Chondrocyte (in vitro differentiated cells): ENCODE measurements at places on chromosomes 11 and 22. TPM values are rescaled to one million over a fixed set of nuclear protein-coding genes. Genes with fewer than 3 reads are reported as not detected.

Gene UBQLN3
- total RNA-seq: 0.13 to 0.31 TPM in 2 of 3 replicates, not detected in the other

Gene RFPL3
- not detected in 3 replicates for total RNA-seq

Gene ADAMTS8
- total RNA-seq: 0.77 to 1.0 TPM (median 1.0 TPM) in 3 replicates

Gene ALX4
- total RNA-seq: 0.08 to 0.22 TPM in 2 of 3 replicates, not detected in the other

Gene PATE4
- total RNA-seq: not detected in 3 replicates

Gene DUSP8
- 6.9 to 12.6 TPM (median 12.1 TPM) in 3 replicates for total RNA-seq

Gene APLNR
- total RNA-seq: not detected in 3 replicates

DNA sequence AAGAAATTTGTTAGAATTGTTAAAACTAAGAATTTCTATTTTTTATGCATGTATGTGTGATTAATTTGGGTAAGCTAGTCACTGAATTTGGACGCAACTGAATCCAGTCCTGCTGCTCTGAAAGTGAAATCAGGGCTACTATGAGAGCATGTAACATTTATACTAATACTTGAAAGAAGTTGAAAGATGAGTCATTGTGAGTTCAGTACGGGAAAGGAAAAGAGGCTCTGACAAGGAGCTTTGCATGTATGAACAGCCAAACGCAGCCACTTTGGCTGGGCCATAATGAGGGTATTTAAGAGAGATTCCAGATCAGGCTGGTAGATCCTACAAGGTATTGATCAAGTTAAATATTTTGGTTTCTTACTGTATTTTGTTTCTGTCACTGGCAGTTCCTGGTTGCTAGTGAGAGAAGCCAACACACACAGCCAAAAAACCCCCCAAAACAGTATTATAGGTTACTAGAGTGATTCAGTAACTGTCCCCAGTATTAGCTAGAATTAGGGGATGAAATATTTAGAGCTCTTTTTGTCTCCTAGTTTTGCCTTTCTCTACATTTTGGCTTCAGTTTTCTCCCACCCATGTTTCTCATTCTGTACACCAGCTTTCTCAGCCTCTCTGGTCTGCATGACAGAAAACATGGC is 14.1 kb downstream of the AASDHPPT start:
- DNase-seq: no peak
- H3K4me1 ChIP-seq: peaks cover 48% of the 10 kb centered on the region
- H3K27me3 ChIP-seq: no peaks in the 10 kb centered on the region
- peaks cover 21% of the 10 kb centered on the region for H3K36me3 ChIP-seq
- peak overlapping the region; percentile 84 for H3K27ac ChIP-seq

GRCh38 chr11:91859666-91860065 is 365.0 kb upstream of the FAT3 start:
- no peak overlapping the region for H3K27ac ChIP-seq
- H3K36me3 ChIP-seq: no peaks in the 10 kb centered on the region
- no peak for DNase-seq
- no peak overlapping the region for H3K4me3 ChIP-seq
- peaks cover 1% of the 10 kb centered on the region for H3K27me3 ChIP-seq

DNA sequence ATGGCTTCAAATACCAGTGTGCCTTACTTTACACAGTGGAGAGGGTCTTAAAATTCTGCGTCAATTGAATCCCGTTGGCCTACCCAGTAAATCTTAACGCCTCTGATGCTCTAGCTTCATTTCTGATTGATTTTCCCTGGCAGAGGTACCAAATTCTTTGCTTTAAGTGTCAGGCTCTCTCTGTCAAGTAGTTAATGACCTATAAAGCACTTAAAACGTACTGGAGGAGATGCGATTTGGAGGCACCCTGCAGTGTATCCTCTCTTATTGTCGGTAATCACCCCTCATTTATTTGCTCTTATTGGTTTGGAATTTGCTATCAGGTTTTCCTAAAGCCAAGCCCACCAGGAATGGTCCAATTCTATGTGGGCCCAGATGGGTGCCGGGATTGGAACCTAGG is 59.2 kb downstream of the NFAM1 start:
- H3K27ac ChIP-seq: no peak overlapping the region
- no peak overlapping the region for H3K4me3 ChIP-seq
- DNase-seq: no peak
- H3K4me1 ChIP-seq: peaks cover 14% of the 10 kb centered on the region
- H3K36me3 ChIP-seq: no peaks in the 10 kb centered on the region

DNA sequence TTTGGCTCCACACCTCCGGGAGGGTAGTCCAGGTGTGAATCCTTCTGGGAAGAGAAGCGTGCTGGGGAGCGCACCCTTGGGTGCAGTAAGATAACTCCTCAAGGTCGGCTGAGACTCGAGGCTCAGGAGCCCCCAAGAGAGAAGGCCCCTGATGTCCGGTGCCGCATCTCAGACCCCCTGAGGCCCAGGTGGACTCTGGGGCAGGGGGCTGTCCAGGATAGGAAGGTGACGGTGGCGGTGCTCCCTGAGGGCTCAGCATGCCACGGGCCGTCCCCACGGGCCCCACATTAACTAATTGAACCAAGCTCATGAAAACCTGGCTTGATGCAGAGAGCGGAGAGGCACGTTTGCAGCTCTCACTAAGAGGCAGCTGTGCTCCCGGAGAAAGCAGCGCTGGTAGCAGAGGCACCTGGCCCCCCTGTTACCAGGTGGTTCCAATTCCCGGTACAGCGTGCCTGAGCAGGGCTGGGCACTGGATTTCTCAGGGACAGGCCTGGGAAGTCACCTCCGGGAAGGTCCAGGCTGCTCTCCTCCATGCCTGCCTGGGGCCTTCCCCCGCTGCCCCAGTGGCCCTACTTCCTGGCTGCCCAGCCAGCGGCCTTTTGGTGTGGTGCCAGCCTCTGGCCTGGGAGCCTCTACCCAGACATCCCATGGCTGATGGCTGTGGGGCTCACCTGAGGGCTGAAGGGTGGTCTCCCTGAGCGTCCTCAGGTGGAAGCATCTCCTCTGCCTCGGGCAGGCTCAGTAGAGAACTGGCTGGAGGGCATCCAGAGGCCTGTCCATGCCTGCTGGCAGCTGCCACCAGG is 1.1 kb downstream of the KCNQ1 start:
- no peaks in the 10 kb centered on the region for H3K36me3 ChIP-seq
- DNase-seq: peak; percentile 79
- no peak overlapping the region for H3K4me3 ChIP-seq
- H3K4me1 ChIP-seq: peaks cover 3% of the 10 kb centered on the region
- peaks cover 34% of the 10 kb centered on the region for H3K27me3 ChIP-seq

- no peaks in the 10 kb centered on the region for H3K36me3 ChIP-seq
- H3K4me3 ChIP-seq: no peak overlapping the region
- H3K27ac ChIP-seq: peak overlapping the region; percentile 1
- H3K4me1 ChIP-seq: peaks cover 32% of the 10 kb centered on the region
Observed at GRCh38 chr11:128552783-128553661, 34.3 kb downstream of the ETS1 start.

DNA sequence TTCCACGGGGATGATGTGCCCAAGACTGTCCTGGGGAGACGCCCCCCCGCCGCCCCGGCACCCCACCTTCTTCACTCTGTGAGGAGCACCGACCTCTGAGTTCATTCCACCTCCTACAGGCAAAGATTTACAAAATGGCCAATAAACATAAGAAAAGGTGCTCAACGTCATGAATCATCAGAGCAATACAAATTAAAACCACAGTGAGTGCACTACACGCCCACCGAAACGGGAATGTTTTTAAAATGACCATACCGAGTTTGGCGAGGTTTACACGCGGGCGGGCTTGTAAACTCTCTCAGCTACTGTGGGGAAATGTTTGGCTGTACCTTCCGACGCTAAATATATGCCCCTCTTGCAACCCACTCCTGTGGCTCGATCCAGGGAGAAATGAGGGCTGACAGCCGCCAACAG is 7.9 kb downstream of the NPTXR start:
- no peak for DNase-seq
- peaks cover 13% of the 10 kb centered on the region for H3K36me3 ChIP-seq
- H3K4me1 ChIP-seq: no peaks in the 10 kb centered on the region
- H3K27me3 ChIP-seq: peaks cover 9% of the 10 kb centered on the region
- no peak overlapping the region for H3K27ac ChIP-seq
- H3K4me3 ChIP-seq: no peak overlapping the region

DNA sequence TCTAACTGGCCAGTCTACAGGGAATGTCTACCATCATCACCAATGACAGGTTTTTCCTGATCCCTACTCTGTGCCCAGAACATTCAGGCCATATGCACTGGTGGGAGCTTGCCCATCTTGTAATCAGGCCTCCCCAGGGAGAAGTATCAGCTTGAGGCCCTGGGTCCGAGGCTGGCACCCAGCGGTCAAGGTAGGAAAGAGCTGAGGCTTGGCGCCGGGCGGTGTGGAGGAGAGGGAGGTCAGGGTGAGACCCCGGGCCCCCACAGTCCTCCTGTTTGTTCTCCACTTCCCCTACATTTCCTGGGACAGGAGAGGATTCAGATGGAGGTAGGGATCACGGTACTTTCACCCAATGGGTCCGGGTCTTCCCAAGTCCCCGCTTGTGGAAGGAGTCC is 15.5 kb downstream of the TSKU start:
- H3K27me3 ChIP-seq: no peaks in the 10 kb centered on the region
- no peak for DNase-seq
- no peak overlapping the region for H3K27ac ChIP-seq
- peak overlapping the region; percentile 42 for H3K4me3 ChIP-seq
- H3K36me3 ChIP-seq: peaks cover 6% of the 10 kb centered on the region
- H3K4me1 ChIP-seq: peaks cover 48% of the 10 kb centered on the region

DNA sequence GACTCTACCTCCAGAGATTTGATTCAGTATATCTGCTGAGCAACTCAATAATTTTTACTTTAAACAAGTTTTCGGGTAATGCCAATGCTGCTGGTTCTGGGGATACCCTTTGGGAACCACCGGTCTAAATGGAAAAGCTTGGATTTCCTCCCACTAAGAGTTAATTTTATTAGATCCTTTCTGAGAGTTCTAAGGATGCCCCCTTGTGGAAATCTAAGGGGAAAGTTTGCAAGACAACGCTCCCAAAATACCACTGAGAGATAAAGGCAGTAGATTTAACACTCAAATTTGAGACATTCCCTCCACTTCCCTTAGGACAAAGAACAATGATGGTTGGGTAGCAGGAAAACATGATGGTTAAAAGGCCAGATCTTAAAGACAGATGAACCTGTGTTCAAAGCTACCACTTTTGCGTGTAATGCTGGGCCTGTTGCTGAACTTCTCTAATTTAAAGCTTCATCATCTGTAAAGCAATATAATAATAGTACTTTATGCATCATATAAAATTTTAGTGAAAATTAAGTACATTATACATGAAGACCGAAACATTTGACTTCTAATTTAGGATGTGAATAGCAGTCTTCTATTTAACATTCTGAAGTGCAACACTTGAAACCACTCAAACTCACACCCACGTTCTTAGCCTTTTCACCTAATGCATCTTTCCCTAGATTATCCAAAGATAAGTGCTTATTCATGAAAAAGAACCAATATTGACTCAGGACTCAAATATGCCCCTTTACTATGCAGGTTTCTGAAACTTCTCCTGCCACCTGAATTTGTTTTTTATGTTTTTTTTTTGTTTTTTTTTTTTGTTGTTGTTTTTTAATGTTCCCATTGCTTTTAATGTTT is 110.1 kb upstream of the LUZP2 start:
- no peaks in the 10 kb centered on the region for H3K27me3 ChIP-seq
- no peak overlapping the region for H3K27ac ChIP-seq

DNA sequence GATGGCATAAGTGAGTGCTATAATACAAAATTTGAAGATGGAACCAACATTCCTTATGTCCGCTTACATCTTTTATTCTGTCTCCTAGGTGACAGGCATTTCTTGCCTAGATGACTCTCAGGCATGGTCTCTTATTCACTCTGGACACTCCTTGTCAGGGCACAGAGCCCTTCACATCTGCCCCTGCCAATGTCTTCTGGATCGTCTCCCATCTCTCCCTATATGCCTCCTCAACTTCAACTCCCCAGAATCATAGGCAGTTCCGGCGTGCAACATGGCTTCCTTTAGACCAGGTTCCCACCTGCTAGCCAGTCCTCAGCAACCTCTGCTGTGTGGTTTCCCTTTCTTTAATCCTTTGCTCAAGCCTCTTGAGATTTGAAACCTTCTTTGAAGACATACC is 300.9 kb downstream of the TENM4 start:
- H3K36me3 ChIP-seq: no peaks in the 10 kb centered on the region
- H3K27me3 ChIP-seq: no peaks in the 10 kb centered on the region
- H3K4me3 ChIP-seq: no peak overlapping the region
- no peak for DNase-seq
- no peak overlapping the region for H3K27ac ChIP-seq
- H3K4me1 ChIP-seq: no peaks in the 10 kb centered on the region

DNA sequence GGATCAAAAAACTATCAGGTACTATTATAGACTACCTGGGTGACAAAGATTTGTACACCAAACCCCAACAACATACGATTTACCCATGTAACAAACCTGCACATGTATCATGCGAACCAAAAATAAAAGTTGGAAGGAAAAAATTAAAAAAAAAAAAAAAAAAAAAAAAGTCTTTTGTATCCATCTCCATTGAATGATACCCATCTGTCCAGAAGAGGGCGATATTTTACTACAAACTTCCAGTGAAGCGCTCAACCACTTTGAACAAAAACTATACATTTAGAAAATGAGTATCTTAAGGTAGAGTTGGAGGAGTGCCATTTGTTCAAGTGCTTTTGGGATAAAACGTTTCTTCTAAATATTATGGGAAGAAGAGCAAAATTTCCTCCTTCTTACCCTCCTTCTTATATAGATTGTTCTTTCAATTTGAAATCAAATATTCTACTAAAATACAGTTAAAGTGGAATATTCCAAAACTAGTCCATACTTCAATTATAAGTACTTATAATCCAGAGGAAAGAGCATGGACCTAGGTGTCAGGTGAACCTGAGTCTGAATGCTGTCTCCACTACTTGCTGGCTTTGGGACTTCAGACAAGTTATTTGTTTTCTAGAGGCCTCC is 23.3 kb downstream of the ARL14EP start:
- no peaks in the 10 kb centered on the region for H3K4me1 ChIP-seq
- H3K27me3 ChIP-seq: peaks cover 12% of the 10 kb centered on the region
- H3K4me3 ChIP-seq: no peak overlapping the region
- DNase-seq: no peak

GRCh38 chr11:223884-224283 is 12.3 kb downstream of the SIRT3 start:
- no peak overlapping the region for H3K27ac ChIP-seq
- H3K4me3 ChIP-seq: no peak overlapping the region
- peaks cover 4% of the 10 kb centered on the region for H3K4me1 ChIP-seq
- H3K36me3 ChIP-seq: peaks cover 14% of the 10 kb centered on the region
- no peaks in the 10 kb centered on the region for H3K27me3 ChIP-seq
